Occipital lobe (tissue), 3 donors: ENCODE measurements at places on chromosomes 6 and 20. TPM values are rescaled to one million over a fixed set of nuclear protein-coding genes. Genes with fewer than 3 reads are reported as not detected.

SLCO4A1 gene
- total RNA-seq: 1.6 TPM

ADISSP gene
- 18.9 TPM for total RNA-seq

LINC00237 gene
- total RNA-seq: 2.0 TPM

MYH7B gene
- total RNA-seq: under 0.01 TPM

PSORS1C1 gene
- total RNA-seq: not detected

POM121L2 gene
- total RNA-seq: not detected

COX4I2 gene
- total RNA-seq: not detected

PPP1R14C gene
- total RNA-seq: 61.3 TPM

TPD52L2 gene
- total RNA-seq: 20.3 TPM

ADGB gene
- total RNA-seq: 0.94 TPM

RNF182 gene
- 73.6 TPM for total RNA-seq

ZNF165 gene
- 0.62 TPM for total RNA-seq

CEP57L1 gene
- total RNA-seq: 92.6 TPM

BTN1A1 gene
- not detected for total RNA-seq

GABRR1 gene
- total RNA-seq: not detected

PFDN6 gene
- 27.0 TPM for total RNA-seq

ESR1 gene
- 0.16 TPM for total RNA-seq

RAB32 gene
- total RNA-seq: 10.0 TPM

OR2B6 gene
- total RNA-seq: not detected

LKAAEAR1 gene
- 0.78 TPM for total RNA-seq

FOXC1 gene
- 4.8 TPM for total RNA-seq

KIF6 gene
- 3.3 TPM for total RNA-seq

ADGRB3 gene
- 179 TPM for total RNA-seq

HLA-DQA1 gene
- 0.16 TPM for total RNA-seq

ZKSCAN3 gene
- 8.6 TPM for total RNA-seq

RAET1E gene
- total RNA-seq: not detected

BMP5 gene
- total RNA-seq: 4.4 TPM

SAPCD1 gene
- total RNA-seq: 0.31 TPM

LY6G5C gene
- total RNA-seq: 3.1 TPM

GNRH2 gene
- not detected for total RNA-seq

PNPLA1 gene
- total RNA-seq: not detected

OR2J3 gene
- not detected for total RNA-seq

MCCD1 gene
- total RNA-seq: not detected

SLC2A4RG gene
- total RNA-seq: 2.8 TPM

C6orf163 gene
- total RNA-seq: 8.3 TPM

GPLD1 gene
- total RNA-seq: 12.6 TPM

CALHM6 gene
- 2.7 TPM for total RNA-seq

BRPF3 gene
- total RNA-seq: 22.0 TPM

KIZ gene
- total RNA-seq: 8.4 TPM

TUBB gene
- total RNA-seq: 1,190 TPM

TMEM170B gene
- 59.0 TPM for total RNA-seq

SLC17A1 gene
- not detected for total RNA-seq
